Stimulated activated CD4-positive, alpha-beta T cell treated with anti-CD3 and anti-CD28 coated beads, Interleukin-12 subunit alpha, Interleukin-12 subunit beta, amount 100 ng/mL, for 4 hours (primary cell): ENCODE measurements at places on chromosomes 4 and X.

GRCh38 chr4:101419336-101420135 lies 72.2 kb upstream of the PPP3CA start:
- DNase-seq = no peak

DNA sequence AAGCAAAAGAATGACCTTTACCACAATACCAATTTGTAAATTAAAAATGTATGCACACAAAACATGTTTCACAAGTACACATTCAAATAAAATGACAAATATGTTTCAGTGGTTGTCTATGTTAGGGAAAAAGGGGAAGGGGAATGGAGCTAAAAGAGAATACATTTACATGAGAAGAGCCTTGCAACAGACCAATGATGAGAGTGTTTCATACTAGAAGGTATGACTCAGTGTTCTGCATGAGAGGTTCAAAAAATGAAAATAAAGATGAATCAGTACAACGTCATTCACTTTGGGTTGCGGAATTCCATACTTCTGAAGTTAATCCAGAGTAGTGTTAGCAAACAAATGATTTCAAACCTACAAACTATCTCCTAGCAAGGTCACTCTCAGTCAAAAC lies 51.7 kb downstream of the RPGR start:
- no peak for DNase-seq

DNA sequence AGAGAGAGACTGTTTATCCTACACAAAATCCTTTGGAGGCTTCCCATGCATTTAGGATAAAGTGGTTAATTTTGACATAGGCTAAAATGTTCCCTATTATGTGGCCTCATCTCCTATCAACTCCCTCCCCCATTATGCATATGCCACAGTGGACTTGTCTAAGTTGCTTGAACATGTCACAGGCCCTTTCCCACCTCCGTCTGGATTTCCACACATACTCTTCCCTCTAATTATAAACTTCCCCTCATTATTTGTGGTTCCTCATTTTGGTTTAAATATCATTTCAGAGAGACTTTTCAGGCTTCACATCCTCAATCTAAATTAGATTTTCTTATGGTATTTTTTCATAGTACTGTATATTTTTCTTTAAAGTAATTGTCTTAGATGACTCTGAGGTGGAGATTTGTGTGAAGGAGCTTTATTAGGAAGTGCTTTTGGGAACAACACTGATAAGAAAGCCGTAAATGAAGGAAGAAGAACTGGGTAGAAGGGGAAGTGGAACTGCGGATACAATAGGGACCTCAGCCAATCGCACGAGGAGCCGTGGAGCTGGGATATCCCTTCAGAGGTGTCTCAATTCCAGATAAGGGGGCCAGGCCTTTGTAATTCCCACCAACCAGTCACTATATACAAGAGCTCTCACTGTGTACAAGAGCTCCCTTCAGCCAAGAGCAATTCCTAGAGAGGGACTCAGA lies 7.9 kb downstream of the C4orf17 start:
- DNase-seq = no peak

DNA sequence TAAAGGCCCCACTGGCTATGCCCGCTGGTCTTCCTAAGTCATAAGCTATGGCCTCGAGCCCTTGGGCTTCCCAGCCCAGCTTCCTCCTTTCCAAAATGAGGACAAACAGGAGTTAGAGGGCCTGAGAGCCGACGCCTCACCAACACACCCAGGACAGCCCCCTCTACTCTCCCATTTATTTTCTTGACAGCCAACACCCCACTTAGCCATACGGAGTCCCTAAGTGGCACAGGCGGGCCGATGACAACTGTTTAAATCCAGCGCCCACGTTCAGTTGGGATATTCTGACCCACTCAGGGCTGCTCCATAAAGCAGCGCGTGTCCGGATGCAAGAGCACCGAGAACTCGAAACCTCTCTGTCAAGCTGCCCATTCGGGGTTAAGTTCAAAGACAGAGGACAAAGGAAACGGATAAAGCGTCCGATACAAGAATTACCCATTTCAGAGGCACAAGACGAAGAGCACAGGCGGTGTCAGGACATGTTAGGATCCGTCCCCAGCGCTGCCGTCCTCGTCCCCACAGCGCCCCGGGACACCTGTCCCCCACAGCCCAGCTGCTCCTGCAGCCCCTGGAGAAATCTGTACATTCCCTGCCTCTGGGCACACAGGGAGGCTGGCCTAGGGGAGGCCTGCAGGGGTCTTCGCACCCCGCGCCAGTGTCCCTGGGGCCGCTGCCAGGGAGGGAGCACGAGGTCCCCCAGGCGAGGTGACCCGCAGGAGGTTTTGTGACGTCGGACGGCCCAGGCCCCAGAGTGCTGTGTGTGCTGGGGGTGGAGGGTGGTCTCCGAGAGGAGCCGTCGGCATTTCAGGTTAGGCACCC lies 1.2 kb downstream of the PRKX start:
- peak; percentile 2 for DNase-seq

DNA sequence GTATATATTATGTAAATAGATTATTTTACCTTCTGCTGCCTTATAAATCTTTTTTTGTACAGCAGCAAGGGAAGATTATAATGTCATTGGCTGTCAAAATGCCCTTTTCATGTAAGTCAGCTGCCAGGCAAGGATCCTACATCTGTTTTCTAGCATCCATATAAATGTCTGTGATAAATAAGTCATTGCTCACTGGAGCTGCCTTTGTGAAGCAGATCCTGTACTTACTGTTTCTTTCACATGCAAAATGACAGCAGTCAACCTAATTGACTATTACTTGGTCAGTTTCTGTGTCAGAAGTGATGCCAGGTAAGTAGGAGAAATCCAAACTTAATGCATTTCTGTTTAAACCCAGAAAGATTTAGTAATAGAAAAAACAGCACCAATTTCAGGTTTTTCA lies 620.7 kb downstream of the RPA4 start:
- DNase-seq = no peak

GRCh38 chr4:41394481-41394894 lies 137.8 kb downstream of the UCHL1 start:
- DNase-seq = no peak

DNA sequence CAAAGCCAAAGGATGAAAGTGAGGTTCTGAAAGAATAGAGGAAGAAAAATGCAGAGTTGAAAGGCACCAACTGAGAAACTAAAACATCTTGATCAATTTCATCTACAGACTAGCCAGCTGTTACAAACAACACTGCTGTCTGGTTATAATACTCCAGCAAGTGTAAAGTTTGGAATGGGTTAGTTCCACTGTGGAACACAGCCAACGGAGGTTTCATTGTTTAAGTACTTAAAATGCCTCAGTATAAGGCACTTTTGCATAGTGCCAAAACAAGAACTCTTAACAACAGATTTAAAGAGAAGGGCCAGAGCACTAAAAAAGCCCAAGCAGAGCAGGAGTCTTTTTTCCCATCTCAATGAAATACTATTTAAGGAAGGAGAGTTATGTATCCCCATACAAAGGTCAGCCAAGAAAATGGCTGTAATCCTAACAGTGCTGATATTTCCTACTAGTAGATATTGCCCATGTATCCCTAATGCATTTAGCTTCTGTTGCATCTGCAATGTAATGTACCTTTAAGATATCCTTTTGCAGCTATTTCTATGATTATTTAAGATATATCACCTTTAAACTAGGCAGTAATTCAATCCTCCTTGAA lies 16.5 kb downstream of the ACSL4 start:
- DNase-seq = no peak

DNA sequence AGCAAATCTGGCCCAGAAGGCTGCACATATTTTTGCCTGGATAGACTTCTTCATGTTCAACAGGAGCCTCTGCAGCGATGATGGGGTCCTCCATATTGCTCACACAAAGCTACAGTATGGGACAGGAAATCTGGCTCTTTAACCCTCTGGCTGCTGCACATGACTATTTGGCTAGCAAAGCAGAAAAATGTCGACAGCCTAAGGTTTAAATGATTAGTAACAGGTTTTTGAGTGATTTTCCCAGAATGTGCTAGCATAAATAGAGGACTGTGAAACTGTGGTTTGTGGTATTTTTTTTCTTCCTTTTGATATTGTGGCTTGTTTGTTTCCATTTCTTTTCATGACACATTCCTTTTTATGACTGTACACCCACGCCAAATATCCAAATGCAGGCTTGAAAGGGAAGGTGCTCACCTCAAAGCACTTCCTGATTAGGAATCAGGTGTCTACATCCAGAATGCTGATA lies 120.2 kb upstream of the GK2 start:
- DNase-seq = no peak

DNA sequence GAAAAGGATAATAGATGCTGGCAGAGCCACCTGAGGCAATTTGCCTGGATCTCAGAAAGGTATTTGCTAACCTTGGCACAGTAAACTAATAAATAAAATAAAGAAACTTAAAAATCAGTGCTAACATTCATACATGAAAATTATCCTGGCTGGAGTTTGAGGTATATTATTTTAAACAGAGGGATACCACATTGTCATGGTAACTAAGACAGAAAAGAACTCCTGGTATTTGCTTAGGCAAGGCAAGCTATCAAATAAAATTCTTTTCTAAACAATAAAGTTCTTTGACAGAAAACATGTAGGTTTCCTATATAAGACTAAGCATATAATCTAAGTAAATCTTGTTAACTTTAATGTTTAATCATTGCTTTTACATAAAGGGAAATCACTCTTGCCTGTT lies 218.8 kb downstream of the MAGEB17 start:
- no peak for DNase-seq

DNA sequence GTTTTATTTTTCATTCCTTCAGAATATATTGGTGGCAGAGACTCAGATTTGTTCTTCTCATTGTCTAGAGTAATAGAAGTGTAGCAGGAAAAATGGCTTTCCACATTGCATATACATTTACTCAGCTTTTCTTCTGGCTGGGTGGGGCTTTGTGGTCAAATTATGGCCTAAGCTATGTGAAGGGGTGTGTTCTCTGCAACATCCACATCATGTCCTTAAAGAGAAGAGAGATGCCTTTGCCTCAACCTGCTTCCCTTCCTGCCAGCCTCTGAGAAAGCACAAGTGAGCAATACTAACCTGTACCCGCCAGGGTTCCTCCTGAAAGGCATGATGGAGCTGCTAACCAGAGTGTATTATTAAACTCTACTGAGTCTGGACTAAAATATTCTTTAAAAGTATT lies 695.6 kb upstream of the FAM241A start:
- DNase-seq = no peak

GRCh38 chr4:87500092-87500462 lies 29.1 kb downstream of the SPARCL1 start:
- no peak for DNase-seq

GRCh38 chrX:69063486-69063885 lies 101.8 kb downstream of the PJA1 start:
- no peak for DNase-seq

DNA sequence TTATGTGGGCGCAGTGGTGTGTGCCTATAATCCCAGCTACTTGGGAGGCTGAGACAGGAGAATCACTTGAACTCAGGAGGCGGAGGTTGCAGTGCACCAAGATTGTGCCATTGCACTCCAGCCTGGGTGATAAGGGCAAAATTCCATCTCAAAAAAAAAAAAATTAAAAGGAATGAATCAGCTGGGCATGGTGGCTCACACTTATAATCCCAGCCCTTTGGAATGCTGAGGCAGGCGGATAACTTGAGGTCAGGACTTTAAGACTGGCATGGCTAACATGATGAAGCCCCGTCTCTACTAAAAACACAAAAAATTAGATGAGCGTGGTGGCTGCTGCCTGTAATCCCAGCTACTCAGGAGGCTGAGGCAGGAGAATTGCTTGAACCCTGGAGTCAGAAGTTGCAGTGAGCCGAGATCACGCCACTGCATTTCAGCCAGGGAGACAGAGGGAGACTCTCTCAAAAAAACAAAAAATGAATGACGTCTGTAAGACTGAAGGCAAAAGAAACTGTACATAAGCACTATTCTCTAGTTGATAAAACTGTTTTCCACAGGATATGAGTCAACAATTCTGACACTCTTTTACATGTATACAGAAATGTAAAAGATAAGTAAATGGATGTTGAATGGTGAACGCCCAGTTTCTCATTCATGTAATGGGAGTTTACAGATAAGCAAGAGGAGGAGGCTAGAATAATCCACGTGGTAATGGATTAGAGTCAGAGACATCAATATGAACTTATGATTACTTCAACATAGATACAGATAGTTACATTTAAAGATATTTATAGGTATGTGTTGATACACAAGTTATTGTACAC lies 22.2 kb downstream of the CENPC start:
- DNase-seq = no peak

GRCh38 chrX:22122510-22122909 lies 90.4 kb downstream of the PHEX start:
- DNase-seq = no peak

GRCh38 chr4:182827954-182828353 lies 89.2 kb downstream of the DCTD start:
- no peak for DNase-seq

DNA sequence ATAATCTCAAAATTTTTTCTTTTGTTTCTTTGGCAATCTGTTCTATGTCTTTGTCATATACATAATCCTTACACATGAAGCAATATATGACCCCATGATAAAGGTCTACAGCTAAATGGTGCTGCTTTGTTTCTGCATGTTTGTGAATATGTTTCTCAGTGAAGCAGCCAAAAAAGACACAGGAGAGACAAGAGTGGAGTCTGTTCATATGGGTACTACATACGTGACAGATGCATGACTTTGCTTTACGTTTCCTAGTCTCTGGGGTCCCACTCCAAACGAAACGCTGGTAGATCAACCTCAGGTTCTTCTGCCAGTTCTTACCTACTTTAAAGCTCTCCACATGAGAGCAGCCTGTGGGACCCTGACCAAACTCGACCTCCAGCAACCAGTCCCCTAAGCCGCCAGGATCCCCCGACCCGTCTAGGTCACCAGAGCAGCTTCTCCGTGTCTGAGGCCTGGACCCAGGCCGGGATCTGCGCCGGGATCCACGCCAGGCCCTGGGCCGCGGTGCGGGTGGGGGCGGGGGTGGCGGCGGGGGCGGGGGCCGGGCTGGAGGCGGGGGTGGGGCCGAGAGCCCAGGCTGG lies 1.5 kb downstream of the USP51 start:
- DNase-seq = no peak

- no peak for DNase-seq
Observed at GRCh38 chr4:70935038-70935695, 33.0 kb downstream of the MOB1B start.

- peak; percentile 5 for DNase-seq
Observed at GRCh38 chrX:106802388-106803275, at the start of gene TBC1D8B. Gene TBC1D8B (plus strand): TSS chrX:106802673. CDS start chrX:106802854, 181 bp downstream.

GRCh38 chrX:44698357-44698756 lies 145.5 kb upstream of the DUSP21 start:
- no peak for DNase-seq

DNA sequence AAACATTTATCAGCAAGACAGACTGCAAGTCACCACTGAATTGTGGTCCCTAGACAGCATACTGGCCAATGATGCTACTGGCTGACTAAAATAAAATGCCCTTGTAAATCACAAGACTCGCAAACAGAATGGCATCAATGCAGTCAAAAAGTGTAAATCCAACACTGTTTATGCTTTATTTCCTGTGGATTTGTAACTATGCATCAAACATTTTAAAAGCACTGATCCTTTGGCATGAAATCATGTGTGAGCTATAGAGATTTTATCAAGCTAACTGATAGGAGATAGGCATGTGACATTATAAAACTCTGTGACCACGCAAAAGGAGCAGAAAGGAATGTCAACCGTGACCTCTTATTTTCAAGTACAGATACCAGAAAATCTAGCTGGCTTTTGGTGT lies 20.8 kb downstream of the MBNL3 start:
- DNase-seq = no peak
